Activated CD4-positive, alpha-beta T cell treated with anti-CD3 and anti-CD28 coated beads, Interleukin-2, amount 50 U/mL, for 24 hours (primary cell): ENCODE measurements at places on chromosomes 16 and 17.

GRCh38 chr16:54208237-54208636 lies 78.3 kb downstream of the IRX3 start:
- no peak for DNase-seq

- no peak for DNase-seq
Measured at GRCh38 chr17:18117533-18117932, 9.0 kb downstream of the MYO15A start.

GRCh38 chr17:60079401-60080243 lies 901 bp upstream of the HEATR6 start:
- DNase-seq, result no peak

GRCh38 chr16:2828521-2828840 lies 1.6 kb upstream of the ZG16B start:
- DNase-seq, result no peak

DNA sequence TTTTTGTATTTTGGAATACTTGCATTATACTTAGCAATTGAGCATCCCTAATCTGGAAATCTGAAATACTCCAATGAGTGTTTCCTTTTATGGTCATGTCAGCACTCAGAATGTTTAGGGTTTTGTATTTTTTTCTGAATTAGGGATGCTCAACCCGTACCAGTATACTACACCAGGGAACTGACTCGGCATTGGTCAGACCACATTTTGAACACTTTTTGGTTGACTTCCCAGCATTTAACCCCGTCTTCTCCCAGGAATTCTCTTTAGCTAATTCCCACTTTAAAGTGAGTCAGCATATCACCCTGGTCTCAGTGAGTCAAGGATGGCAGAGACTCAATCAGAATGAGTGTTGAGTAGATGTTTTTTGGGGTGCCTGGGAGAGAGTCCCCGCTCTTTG lies 177.9 kb downstream of the SPECC1 start:
- no peak for DNase-seq

DNA sequence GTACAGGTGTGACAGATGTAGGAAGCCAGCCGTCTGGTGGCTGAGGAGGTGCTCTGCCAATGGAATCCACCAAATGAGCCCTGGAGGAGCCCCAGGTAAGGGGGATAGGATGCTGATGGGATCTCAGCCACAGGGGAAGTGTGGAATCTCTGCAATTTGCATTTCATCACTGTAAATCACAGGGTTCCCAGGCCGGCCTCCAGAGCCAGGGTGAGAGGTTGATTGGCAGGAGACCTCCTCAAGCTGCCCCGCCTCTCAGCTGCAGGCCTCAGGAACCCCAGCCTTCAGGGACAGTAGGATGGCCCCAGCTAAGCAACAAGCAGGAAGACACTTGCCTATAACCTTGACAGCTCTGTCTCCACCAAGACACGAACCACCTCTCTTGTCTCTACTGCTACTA lies 39.4 kb downstream of the RTN4RL1 start:
- no peak for DNase-seq

DNA sequence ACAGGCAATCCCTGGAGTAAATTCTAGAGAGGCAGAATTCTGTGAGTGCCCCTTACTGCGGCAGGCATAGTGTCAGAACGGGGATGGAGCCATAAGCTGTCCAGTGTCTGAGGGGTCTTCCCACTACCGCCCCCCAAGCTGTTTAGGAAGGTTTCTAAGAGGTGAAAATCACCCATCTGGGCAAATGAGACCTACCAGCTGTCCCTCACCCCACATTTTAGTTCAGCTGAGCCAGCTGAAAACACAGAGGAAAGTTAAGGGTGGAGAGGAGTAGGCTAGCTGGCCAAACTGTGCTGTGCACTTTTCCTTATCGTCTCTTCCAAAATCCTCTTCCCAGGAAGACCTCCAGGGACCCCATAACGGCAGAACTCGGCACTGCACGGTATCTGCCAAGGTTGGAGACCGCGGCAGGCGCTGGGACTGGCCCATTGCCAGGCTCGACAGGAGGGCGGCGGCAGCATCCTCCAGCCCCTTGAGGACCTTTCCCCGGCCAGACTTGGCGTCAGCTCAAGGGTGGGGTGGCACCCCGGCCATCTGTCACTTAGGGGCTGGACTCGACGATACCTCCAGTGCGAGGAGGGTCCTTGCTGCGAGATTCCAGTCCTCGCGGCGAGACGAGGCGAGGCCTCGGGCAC lies 955 bp downstream of the ACLY start:
- no peak for DNase-seq
